ENCODE measurements at places on chromosomes 3 and 15.
A peak's percentile ranks its signal among the peaks of the same experiment; 100 is the strongest.

DNA sequence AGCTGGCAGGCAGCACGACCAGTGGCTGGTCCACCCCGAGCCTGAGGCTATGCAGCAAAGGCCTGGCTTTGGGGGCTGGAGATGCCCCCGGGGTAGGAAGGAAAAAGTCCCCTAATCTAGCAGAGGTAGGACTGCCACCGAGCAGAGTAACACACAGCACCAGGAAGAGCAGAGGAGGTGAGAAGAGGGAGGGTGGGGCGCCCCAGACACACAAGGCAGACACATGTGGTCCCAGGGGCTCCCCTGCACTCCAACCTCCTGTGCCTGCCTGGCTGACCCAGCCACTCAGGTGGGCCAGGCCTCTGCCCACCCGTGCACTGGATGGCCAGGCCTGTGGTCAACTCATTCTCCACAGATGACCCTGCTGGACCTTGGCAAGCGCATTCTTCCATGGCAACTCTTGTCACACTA, 112.4 kb downstream of the ADCY5 start:
- DNase-seq, result no peak

DNA sequence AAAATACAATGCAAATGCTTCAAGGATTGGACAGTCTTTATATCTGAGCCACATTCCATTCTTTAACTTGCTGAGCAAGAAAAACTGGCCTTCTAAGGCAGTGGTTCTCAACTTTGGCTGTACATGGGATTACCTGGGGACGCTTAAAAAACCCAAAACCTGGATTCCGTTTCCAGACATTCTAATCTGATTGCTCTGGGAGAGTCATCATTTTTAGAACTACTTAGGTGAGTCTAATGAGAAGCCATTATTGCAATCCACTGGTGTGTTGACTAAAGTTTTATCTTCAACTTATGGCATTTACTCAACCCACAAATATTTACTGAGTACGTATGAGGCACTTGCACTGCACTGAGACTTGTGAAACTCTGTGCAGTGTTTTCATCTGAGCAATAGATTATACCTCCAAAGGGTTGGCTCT, 195.7 kb upstream of the ATP11B start:
- no peak for DNase-seq

DNA sequence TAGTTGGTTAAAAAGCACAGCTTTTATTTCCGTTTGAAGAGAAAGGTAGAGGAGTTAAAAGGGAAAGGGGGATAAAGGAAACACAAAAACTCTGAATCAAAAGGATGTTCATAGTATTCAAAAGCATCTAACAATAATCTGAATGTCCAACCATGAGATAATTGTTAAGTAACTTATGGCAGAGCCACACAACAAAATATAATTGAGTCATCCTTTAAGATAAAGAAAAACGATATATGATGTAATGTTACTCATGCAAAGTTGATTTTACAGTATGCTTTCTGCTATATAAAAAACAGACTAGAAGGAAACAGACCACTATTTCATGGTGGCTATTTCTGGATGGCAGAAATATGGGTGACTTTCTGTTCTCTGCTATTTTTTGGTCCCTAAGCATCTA, 3.9 kb downstream of the XPC start:
- no peak for DNase-seq

DNA sequence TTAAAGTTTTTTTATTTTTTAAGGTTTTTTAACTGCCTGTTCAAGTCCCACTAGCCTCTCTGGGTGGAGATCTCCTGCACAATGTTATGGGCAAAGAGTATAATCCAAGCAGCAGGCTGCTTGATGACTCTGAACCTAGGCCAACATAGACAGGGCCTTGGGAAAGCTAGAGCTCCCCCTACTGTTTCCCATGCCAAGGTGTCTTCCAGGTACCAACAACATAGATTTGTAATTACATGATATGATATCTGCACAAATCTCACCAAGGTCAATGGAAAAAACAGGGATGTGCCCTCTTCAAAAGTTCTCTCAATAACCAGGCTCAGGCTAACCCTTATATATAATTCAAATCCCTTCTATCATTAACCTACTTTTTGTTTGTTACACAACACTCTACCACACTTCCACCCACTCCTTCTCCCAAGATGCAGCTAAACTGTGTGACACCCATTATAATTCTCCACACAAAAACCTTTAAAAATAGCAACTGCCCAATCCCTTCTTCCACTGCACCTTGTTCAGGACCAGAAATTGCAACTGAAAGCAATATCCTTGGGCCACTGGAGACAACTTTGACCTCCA, 43.8 kb downstream of the RBM15B start:
- DNase-seq, result peak; percentile 18

- DNase-seq, result no peak
These were observed 2.8 kb downstream of the PLXNB1 start for GRCh38 chr3:48426944-48427629.

- no peak for DNase-seq
These were observed 14.2 kb downstream of the NR1D2 start for GRCh38 chr3:23959135-23959900.

DNA sequence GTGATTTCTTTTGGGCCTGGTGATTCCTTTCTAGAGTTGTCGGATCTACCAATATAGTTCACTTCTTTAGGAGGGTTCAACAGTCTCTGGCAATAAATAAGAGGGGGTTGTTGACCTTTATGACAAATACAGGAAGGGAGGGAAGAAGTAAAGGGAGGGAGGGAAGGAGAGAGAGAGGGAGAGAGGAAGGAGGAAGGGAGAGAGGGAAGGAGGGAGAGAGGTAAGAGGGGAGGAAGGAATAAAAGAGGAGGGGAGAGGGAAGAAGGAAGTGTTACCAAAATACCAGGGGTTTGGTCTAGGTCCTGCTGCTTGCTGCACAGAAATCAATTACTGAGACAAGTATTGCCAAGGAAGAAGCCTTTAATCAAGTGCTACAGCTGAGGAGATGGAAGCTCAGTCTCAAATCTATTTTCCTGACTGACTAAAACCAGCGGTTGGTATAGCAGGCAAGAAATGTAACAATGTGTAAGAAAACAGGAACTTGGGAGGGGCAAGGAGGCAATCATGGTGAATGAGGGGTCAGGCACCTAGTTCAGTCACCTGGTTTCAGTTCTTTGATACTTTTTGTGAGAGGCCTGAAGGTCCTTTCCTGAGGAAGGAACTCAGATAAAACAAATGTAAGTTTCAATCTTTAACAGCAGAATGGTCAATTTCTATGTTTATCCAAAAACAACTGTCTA, 14.1 kb upstream of the TMEM40 start:
- DNase-seq, result no peak

- DNase-seq, result no peak
These were observed 72.9 kb downstream of the TM4SF4 start for GRCh38 chr3:149547413-149547812.

DNA sequence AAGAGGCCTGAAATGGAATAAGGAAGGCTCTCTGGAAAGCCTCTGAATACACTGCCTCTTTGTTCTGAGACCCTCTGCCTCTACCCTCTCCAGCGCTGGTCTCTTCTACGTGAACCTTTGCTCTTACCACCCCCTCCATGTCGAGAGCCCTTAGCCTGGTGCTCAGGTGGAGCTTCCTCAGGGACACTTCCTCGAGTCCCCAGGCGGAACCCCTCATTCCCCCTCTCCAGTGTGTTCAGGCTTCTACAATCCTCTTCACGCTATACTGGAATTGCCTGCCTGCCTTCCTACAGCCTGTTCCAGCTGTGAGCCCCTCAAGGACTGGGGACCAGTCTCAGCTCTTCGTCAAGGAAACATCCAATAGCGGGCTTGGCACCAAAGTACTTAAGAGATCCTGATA, 7.4 kb downstream of the STIMATE start:
- DNase-seq, result no peak

DNA sequence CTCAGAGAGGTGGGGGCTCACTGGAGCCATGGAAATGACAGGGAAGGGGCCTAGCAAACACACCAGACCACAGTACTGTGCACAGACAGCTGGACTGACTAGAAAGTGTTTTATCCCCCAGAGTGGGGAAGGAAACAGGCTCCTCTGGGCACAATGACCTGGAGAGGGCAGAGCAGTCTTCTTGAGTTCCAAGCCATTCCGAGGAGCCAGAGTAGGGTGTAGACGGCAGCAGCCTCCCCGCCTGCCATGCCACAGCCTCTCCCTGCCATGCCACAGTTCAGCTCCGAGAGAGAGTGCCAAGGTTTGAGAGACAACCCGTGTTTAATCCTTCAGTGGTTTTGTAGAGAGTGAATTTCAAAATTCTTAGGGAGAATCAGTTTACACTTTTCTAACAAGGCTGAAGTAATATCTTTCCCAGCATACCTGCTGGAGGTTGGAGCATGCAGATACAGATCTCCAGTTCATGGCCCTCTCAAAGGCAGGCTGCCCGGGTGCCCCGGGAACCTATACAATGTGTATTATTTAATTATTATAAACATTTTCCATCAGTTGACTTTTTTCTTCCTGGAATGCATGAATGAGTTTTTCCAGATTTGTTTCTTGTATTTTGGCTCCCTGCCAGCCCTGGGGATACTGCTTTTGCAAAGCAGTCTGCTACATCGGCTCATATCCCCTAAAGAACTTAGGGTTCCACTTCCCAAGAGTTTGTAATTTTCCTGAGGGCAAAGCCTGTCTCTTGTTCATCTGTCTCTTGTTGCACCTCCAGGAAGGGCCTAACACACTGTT, 3.2 kb downstream of the PODXL2 start:
- DNase-seq, result no peak

- DNase-seq, result no peak
These were observed 989.5 kb downstream of the TUSC7 start for GRCh38 chr3:117699058-117699457.

DNA sequence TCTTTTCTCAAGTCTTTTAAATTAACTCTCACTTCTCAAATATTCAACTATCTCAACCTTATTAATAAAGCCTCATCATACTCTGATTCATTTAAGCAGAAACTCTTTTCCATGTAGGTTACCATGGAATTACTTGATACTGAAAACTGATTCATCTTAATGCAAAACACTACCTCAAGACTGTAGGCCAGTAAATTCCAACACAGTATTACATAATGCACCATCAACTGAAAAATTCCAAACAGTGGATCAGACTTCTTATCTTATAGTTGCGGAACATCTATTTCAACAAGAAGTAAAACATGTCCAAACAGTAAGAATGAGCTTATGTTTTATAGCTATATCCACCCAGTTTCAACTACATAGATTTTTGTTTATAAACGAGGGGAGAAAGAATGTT, 124.5 kb downstream of the PEAK1 start:
- DNase-seq, result no peak

DNA sequence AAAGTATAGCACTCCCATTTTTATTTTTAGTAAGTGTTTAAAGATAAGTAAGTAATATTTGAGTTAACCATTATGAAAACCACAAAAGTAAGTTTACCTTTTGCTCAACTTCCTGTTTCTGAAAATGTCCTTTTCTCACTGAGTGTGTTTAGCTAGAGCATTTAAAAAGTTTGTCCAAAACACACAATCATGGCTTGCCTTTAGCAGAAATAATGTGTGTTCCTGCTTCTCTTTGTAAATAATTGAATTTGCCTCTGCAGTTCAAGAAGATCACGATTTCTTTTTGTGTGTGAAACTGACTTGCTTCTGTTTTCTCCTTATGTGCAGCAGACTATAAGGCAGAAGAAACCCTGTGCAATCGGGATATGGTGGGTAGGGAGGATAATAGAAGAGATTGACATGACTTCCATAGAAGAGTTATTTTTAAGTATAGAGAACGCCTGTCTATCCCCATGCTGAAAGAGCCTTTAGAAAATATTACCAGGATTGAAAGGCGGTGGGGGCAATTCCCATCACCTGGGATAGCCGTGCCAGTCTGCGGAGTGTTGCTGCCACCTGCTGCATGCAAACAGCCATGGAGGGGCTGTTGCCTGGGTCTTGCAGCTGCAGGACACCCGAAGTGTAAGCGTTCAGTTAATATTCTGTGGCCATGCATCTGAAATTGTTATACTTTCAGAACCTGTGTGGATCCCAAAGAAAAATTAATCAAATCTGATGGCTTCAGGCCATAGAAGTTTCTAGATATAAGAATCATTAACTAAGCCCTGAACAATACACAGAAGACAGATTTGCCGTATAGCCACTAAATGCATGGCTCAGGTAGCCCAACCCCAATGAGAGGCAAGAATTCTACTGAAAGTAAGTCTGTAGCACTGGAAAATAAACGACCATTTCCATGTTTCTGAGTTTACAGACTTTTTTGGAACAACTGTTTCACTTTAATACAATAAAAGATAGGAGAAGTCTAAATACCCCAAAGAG, 2.4 kb upstream of the CD96 start:
- DNase-seq, result peak; percentile 39

GRCh38 chr15:43325039-43325684, 5.2 kb downstream of the LCMT2 start:
- no peak for DNase-seq

DNA sequence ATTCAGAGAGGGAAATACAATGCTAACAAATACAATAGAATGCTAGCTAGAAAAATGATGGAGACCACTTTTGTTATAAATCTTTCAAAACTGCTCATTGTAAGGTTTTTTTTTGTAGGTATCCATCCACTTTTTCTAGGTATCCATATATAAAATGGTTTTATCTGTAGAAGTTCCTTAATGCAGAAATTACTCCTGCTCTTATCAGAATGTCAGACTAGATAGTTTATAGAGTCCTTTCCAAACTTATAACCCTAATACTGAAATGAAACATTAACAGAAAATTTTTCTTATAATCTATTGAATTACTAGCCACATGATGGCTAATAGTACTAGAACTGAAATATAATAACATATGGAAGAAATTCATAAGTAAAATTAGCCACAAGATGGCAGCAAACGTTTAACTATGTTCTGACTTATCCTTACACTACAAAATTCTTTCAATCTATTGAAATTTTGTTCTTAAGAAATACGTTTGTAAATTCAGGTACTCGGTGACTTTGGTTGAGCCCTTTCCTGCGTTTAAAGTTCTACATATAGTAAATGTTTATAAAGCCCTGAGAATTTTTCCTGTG, 58.5 kb downstream of the ECT2 start:
- no peak for DNase-seq

DNA sequence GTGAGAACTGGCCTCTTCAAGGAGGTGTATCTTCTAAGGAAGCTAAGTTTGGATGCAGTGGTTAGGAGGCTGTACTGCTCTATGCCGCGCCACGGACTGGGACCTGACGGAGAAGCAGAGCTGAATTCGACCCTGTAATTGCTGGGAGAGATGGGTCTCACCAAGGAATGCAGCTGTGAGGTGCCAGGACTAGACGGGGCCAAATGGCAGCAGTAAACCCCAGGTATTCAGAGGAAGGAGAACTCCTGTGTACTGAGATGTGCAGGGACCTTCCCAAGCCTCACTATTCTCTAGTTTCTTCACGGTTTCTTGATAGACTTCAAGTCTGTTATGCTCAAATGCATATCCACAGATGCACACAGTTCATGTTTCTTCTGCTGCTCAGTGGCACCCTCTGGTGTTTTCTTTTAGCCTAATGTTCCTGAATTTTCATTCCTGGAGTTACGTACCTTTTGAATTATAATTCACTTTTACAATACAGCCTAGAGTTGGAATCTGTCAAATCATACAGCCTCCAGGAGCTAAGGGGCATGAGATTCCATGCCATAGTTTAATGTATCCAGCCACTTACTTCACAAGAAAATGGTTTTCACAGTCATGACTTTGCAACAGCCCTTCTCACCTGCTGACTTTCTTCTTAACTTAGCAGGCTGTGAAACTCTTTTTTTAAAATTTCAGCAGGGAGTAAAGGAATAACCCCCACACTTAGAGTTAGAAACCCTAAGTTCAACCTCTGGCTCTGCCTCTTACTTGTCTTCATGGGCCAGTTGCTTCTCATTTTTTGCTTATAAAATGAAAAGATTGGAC, 61.8 kb downstream of the GLDN start:
- no peak for DNase-seq

Measured in central memory CD8-positive, alpha-beta T cell (primary cell).